Activated gamma-delta T cell treated with anti-CD3 and anti-CD28 coated beads, Interleukin-2, amount 50 U/mL, for 16 hours (primary cell): ENCODE measurements at places on chromosomes 1 and 21.
A peak's percentile ranks its signal among the peaks of the same experiment; 100 is the strongest.

DNA sequence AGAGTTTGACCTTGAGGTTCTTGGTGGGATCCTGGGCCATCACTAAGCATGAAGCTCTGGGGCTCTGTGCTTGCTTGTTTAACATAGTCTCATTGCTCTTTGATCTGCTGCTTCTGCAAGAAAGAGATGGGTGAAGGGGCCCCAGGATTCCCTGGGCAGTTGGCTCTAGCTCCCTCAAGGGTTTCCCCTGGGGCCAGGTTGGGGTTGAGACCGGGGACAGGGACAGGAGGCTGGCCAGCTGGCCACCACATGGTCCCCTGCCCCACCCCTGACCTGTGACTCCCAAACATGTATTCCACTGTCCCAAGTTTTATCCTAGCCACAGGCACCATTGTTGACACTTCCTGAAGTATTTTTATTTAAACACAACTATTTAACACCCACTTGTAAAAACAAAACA lies 69.5 kb downstream of the FHAD1 start:
- DNase-seq: no peak

- DNase-seq: no peak
Measured at GRCh38 chr1:200892546-200892945, 2.2 kb upstream of the INAVA start.

- no peak for DNase-seq
Measured at GRCh38 chr1:4600615-4601460, 53.6 kb upstream of the AJAP1 start.

GRCh38 chr1:201260648-201261311 lies 22.5 kb upstream of the PKP1 start:
- no peak for DNase-seq

DNA sequence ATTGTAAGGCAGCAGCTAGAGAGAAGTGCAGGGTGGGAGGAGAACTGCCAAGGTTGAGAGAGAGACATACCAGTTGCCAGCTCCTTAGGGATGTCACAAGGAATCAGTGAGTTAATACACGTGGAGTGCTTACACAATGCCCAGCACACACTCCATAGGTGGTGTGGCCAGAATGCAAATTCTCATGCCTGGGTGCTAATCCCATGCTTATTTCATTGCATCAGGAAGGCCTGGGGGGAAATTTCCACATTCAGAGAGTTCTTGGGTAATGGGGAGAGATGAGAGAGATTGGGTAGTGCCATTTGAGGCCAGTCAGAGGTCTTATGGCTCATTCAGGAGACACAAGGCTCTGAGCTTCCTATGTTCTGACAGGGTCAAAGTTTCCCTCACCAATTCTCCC lies 38.7 kb downstream of the GJA5 start:
- DNase-seq: no peak

- no peak for DNase-seq
Measured at GRCh38 chr21:46080171-46081021, 17.5 kb upstream of the COL6A2 start.

- no peak for DNase-seq
Measured at GRCh38 chr1:5660141-5660935, 331.9 kb downstream of the NPHP4 start.

DNA sequence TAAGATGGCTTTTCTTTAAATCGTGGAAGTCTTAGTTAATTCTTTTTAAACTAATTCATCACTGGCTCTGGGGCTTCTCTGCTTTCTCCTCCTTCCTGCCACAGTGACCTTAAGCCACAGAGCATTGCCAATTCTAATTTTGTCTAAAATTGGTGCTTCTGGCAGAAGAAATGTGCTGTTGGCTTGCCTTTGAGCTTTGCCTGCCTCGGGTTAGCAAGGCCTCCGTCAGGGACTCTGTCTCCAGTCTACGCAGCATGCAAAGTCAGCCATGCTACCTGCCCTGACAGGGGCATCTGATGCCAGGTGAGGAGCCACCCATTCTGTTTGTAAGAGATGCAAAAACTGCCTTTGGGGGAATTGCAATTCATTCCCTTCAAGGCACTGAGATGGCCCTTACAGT lies 25.2 kb downstream of the CLDN14 start:
- DNase-seq: no peak

DNA sequence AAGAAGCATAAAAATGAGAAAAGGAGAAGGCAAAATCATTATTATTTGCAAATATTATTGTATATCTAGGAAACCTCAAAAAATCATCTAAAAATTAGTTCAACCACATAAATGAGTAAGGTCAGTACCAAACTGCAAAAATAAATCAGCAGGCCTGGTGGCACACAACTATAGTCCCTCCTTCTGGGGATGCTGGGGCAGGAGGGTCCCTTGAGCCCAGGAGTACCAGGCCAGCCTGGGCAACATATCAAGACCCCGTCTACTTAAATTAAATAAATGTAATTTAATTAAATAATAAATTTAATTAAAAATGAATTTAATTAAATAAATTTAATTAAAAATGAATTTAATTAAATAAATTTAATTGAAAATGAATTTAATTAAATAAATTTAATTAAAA lies 40.3 kb upstream of the TRIM67 start:
- DNase-seq: no peak

DNA sequence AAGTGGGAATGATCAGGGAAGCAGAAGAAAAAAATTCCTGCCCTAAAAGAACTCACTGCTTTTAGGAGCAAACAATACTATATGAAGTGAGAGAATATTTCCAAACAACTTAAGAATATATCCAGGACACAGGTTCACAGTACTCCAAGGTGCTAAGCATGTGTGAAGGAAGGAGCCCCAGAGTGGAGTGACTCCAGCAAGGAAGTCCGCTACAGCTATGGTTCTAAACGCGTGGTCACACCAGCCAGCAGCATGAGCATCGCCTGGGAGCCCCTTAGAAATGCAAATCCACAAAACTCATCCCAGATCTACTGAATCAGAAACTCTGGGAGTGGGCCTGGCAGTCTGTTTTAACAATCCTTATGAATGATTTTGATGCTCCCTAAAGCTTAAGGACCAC lies 36.1 kb downstream of the GADD45A start:
- no peak for DNase-seq

DNA sequence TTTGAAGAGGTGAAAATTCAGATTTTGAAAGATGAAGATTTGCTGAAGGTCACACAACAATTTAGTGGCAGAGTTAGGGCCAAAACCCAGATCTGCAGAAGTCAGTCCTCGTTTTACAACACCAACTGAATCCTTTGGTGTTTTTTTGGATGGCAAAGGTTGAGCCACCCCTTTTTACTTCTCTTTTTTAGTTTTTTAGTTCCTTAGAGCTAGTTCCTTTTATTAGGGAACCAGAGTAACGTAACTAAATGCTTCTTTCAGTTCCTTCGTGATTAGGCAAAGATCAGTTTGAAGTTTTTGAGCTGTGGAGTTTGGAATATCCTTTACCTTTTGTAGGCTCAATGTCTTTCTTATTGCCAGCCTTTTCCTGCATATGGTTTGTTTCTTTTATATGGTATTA lies 67.9 kb upstream of the ARID1A start:
- no peak for DNase-seq

DNA sequence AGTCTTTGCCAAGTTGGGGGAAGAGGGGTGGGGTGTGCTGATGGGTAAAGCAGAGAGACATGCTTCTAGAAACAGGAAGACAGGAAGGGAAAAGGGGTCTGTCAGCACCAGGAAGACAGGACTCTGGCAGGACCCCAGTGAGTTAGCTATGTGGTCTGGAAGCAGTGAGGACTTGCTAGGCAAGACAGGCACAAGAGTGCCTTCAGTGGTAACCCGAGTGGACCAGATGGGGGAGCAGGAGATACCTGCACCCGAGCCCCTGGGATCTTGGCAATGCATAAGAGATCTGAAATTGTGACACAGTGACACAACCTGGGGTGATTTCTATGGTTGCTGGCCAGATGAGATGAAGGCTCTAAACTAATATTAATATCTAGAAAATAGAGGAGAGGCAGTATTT lies 7.0 kb downstream of the TLR5 start:
- no peak for DNase-seq

GRCh38 chr1:111512931-111513330 lies 9.5 kb upstream of the ADORA3 start:
- DNase-seq: no peak

DNA sequence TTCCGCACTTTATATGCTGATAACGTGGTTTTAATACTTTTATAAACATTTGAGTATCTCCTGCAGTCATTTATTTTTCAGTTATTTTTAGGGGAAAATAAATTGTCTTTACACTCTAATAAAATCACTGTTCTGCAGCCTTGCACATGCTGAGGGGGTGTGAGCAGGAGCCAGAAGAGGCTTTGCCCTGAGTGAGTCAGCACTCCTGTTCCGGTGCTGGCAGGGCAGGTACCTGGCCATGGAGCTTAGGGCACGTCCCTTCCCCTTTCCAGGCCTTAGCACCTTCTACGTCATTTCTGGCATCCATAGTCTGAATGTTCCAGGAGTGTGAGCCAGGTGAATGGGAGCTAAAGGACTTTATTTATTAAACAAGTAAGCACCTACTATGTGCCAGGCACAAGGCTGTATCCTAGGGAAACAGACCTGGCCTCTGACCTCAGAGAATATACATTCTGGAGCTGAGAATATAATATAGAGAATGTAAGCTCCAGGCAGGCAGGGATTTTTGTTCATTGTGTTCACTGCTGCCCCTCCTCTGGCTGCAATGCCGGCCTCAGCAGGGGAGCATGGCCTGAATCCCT lies 402.9 kb downstream of the PTPRU start:
- no peak for DNase-seq

DNA sequence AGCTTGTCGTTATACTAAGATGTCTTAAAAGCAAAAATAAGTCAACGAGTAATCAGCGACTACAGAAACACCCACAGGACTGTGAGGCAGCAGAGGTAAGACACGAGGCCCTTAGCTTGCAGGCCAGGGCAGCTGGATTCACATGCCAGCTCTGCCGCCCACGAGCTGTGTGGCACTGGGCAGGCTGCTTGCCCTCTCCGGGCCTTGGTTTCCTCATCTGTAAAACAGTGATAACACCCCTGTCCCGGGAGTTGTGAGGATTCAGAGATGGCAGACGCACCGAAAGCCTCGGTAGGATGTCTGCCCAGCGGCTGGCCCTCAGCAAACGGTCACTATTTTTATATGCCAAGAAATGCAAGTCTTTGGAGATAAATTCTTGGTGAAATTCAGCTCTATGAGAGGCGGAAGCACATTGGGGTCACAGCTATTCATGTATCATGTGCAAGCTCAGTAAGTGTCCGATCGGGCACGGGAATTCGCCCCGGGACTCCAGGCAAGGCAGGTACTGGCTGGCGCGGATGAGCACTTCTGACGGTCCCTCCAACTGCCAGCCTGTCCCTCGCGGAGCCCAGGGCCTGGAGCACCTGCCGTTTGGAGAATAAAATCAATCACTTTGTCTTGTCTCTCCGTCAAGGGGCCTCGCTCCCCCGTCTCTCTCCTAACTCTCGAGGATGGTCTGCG lies 1.1 kb downstream of the C2CD2 start:
- no peak for DNase-seq

DNA sequence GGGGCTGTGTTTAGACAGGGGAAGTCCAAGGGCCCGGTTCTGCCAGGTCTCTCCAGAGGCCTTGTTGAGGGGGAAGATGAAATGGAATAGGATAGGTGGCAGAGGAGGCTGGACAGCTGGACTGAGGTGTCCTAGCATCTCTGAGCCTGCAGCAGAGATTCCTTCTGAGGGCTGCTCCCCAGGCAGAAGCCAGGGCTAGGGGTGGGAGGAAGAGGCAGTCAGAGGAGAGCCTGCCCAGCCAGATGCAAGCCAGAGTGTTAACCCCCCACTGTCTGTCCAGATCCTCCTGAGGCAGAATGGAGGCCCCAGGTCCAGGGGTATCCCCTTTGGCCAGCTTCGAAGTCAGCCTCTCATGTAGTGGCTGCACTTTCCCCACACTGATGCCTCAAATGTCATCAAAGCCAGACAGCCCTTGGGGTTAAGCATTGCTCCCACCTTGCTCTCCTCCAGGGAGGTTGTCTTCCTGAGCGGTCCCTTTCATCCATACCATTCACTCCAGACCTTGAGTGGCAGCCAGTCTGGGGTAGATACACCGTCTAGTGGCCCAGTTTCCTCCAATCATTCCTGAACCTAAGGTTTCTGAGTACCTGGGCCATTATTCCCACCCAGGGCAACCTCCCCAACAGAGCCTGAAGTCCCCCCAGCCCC lies 1.7 kb downstream of the CSF1 start:
- no peak for DNase-seq

GRCh38 chr1:8679395-8679800 lies 138.0 kb downstream of the RERE start:
- no peak for DNase-seq

- DNase-seq: no peak
Measured at GRCh38 chr1:85198864-85199263, 2.0 kb downstream of the SYDE2 start.

- DNase-seq: no peak
Measured at GRCh38 chr1:219778793-219779369, 149.5 kb downstream of the SLC30A10 start.

DNA sequence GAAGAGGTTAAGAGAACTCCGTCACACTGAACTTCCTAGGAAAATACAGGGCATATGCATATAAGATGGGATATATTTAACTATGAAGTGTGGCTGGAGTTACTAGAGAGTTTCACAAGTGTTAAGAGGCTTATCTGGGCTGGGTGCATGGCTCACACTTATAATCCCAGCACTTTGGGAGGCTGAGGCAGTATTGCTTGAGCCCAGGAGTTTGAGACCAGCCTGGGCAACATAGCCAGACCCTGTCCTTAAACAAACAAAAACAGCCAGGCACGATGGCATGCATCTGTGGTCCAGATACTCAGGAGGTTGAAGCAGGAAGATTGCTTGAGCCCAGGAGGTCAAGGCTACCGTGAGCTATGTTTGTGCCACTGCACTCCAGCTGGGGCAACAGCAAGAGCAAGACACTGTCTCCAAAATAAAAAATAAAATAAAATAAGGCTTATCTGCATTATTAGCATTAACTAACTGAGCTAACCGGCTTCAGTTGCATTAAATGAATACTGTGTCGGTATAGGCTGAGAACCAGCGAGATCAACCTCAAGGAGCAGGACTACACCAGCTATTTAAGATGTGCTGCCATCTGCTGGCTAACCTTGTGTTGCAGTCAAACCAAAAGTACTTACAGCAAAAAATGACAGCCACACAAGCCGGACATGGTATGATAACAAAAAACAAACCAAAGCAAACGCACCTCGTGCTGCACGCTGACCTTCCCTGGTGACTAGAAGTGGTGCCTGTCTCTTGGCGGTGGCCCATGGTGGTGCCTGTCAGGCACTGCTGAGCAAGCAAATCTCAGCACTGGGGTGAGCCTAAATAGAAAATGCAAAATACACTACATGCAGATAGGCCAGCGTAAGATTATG lies 19.7 kb upstream of the RBBP5 start:
- peak; percentile 58 for DNase-seq
